ENCODE measurements at places on chromosomes 12 and 14.

DNA sequence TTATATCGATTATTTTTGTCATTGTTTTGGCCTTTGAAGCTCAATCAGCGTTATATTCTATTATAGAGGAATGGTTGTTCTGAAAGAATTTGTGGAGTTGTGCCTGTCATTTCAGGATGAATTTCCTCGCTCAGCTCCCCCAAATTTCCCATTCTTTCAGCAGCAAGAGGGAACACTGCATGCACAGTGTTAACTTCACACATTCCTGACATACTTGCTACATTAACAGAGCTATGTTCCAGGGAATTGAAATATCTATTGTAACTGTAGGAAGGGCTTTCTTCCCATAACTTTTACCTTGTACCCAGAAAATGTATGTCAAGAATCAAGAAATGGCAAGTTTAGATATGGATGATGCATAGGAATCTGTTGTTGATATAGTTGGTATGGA is 379.0 kb downstream of the LRIG3 start:
- no peak for DNase-seq

- no peak for DNase-seq
Measured at GRCh38 chr12:80553316-80553715, 109.3 kb downstream of the PTPRQ start.

DNA sequence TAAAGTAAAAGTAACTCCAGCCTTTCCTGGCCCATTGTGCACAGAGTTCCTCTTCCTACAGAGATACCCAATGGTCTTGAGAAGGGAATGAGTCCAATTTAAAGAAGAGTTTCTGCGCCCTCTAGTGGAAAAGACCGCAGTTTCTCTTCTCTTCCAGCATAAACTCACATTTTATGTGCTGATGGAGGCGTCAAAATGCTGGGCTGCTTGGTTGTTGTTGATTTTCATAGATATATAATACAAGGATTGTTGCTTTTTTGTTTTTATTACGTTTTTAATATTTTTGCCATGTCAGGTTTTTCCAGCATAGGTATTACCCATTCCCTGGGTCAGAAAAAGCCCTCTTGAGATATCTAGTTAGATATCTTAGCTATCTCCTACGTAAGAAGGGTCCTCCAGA is 356.9 kb upstream of the STXBP6 start:
- no peak for DNase-seq

- DNase-seq: no peak
Measured at GRCh38 chr14:92458136-92459029, 55.2 kb upstream of the RIN3 start.

GRCh38 chr14:102146423-102146822 is 6.7 kb downstream of the WDR20 start:
- no peak for DNase-seq

DNA sequence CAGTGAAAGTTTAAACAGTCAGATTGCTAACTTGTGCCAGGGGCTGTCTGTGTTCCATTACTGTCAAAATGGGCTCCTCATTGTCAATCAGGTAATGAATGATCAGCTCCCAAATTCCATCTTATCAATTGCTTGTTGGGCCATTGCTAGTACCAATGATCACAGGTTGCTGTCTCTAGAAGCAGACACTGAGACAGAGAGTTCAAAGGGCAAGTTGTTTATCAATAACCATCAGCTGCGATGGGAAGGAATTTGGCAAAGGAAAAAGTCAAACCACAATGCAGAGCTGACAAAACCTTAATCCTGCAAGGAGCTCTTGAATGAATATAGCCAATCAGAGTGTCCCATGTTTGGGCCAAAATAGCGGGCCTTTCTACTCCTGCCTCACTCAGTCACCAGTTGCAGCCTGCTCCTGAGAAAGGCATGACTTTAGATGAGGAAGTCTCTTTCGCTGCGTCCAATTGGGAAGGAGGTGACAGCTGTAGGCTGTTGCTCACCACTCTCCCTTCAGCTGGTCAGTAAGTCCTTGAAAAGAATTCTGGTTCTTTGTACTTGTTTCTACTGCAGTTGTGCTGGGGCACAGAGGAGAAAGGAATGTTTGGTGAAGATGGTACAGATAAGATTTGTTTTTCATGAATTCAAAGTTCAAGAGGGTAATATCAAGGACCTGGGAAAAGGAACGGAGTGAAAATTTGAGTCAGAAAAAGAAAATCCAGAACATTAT is 179.2 kb upstream of the PDE3A start:
- no peak for DNase-seq

DNA sequence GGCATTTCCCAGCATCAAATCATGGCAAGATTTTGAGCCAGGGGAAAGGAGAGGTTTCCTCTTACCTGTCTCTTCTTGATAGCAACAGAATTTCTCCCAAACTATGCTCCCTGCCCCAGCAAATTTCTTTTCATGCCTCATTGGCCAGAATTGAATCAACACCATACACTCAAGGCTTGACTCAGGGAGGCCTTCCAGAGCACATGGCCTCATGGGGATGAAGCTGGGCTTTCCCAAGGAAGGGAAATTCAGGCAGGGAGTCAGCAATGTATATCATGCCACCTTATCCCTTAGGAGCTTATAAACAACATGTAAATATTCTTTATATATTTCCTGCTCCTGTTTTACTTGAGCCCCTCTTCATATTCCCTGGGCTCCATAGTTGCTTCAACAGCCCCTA is 62.1 kb downstream of the ARF6 start:
- no peak for DNase-seq

GRCh38 chr12:12671850-12672660 is 23.9 kb downstream of the GPR19 start:
- no peak for DNase-seq

DNA sequence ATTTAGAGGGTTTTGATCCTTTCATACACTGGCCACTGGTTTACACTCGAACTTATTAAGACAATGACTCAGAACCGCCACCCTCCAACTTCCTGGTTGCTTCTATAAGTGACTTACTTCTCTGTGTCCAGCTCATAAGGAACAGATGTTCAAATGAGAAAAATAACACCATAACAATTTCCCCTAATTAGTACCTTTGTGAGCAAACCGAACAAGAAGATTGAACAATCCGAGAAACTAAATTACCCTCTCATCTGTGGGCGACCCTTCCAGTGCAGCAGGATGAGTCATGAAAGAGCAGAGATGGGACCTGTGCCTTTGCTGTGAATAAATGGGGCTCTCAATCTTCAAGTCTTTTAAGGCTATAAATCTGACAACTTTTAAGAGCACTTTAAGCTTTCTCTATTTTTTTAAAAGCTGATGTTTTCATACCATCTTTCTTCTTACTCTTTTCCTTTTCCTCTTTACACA is 146.8 kb upstream of the RASSF8 start:
- no peak for DNase-seq

DNA sequence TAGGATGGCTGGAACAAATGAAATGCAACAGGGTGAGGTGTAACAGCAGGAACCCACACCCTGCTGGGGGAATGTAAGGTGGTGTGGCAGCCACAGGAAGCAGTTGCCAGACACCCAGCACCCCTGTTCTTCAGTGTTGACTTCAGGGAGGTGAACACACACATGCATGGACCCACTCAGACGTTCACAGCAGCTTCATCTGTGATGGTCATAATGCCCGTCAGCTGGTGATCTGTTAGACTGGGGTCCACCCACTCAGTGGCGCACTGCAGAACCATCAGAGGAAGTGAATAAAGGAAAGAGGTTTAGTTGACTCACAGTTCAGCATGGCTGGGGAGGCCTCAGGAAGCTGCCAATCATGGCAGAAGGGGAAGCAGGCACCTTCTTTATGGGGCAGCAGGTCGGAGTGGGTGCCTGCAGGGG is 22.7 kb upstream of the TEX22 start:
- no peak for DNase-seq

DNA sequence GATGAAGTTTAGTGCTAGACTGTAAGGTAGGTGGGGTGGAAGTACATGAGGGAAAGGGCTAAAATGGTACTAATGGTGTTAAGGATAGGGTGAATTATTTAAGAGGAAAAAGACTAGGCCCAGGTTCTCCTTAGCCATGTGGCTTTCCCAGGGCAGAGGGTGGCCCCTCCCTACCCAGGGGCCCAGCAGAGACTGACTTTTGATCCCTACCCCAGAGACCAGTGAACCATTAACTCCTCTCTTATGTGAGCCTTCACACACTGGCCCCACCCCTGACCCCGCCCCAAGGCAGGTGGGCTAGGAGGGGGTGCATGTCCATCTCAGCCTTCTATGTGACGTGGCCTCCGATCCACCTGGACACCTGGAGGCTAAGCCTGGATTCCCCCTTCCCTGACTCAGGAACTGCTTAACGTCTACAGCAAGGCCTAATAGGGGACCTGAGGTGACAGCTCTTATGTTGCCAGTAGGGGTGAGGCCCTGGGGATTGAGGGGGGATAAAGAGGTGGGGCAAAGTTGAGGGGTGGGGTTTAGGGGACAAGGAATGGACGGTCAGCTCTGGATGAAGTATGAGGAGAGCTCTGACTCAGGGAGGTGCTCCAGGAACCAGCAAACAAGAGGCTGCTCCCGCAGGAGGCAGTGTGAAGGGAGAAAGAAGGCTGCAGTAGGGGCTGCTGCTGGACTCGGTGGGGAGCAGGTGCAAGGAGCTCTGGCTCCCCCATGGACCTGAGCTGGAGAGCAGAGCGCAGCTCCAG is 757 bp downstream of the SLC39A5 start:
- no peak for DNase-seq

GRCh38 chr12:55744340-55745030 is 1.6 kb downstream of the GDF11 start:
- DNase-seq: no peak

DNA sequence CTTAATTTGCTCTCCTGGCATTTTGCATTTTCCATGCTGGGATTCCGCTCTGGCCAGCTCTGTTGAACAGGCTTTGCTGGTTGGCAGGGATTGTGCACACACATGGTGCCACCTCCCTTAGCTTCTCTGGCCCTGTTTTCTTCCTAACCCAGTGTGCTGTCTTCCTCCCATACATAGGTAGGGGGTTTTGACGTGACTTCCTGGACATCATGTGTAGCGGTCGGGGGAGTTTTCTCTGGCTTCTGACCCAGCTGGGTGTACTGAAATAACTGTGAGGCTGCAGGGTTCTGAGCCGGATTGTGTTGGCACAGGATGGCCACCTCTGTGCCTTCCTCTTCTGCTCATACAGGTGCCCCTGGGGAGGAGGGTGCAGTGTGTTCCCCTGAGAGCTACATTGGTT is 25.7 kb downstream of the C14orf132 start:
- DNase-seq: no peak

DNA sequence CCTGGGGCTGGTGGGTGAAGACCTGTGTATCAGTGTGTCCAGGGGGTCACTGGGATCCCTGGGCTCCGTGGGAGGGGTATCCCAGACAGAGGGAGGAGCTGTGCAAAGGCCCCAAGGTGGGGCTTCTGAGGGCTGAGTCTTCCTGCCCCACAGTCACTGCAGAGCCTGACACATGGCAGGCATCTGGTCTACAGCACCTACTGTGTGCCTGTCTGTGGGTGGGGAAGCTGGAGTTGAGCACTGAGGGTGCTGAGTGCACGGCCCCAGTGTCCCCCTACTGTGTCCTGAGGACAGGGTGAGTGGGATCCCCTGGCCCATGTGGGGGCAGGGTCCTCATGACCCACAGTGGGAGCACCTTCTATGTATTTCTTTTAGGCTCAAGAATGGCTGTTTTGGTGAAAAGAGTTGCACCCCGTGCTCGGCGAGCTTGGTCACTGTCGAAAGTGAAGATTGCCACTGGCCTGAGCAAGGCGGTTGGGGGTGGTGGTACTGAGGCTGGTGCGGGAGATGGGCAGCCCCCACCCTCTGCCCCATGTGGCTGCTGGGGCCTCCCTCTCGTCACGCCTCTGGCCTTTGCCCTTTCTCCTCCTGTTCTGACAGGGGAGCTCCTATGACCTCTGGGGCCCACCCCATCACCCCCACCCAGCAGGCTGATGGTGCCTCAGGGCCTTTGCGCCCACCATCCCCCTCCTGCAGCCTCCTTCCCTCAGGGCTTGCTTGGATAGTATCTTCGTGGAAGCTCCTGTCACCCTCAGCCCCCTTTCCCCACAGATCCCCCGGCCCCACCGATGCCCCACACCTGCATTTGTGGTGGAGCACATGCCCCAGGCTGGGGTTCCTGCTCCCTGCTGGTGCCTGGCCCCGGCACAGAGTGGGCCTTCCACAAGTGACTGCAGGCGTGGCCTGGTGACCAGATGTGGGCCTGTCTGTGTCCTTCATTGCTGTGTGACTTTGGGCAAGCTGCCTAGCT is 55.8 kb downstream of the BEGAIN start:
- DNase-seq: no peak

DNA sequence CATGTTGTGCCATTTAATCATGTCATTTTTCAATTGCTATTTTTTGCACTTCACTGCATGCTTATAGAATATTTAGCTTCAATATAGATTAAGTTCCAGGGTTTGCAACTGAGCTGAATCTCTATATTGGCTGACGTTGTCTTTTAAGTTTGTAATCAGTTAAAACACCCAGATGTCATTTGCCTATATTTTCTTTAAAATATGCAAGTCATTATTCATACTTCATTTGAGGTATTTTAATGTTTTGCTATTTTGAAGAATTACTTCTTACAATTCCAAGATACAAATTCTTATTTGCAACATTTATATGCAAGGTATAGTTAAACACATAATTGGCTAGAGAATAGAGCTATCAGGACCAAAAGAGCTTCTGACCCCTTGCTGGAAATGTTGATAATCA is 175.0 kb upstream of the NPAS3 start:
- no peak for DNase-seq

- no peak for DNase-seq
Measured at GRCh38 chr14:101721111-101721510, 40.4 kb upstream of the PPP2R5C start.

GRCh38 chr14:76687611-76688382 is 73.5 kb upstream of the VASH1 start:
- no peak for DNase-seq

DNA sequence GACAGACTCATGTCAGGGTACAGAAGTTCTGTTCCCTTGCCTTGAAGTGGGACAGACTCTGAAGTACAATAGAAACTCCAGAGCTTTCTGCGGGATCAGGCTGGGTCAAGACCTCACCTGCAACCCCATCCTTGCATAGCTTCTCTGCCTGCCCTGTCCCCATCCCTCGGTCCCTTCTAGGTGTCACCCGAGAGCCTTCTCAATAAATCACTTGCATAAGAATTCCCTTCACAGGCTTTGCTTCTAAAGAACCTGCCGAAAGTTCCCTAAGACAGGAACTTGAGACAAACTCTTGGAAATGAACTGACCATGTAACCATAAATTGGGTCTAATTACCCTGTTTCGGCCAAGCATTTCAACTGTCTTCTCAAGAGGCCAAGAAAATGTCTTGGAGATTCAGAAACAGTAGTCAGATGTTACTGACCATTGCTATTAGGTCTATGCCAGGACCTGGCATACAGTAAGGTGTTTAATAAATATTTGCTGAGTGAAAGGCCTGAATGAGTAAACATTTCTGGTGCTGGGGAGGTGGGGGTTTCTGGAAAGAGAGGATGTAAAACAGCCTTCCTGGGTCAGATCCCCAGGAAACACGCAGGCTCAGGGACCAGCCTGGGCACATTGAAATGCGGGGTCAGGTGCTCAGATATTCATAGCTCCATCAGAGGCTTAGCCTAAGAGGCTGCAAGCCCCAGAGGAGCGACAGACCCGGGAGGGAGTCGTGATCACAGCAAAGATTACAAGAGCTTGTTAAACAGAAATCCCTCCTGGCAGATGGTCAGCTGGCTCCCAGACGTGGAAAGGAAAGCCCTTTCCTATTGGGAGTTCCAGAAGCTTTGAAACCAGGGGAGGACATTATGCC is 226.2 kb upstream of the LHX5 start:
- no peak for DNase-seq

GRCh38 chr12:67818459-67818903 is 169.9 kb downstream of the DYRK2 start:
- no peak for DNase-seq

GRCh38 chr14:105468621-105469241 is 5.9 kb upstream of the CRIP2 start:
- DNase-seq: no peak
